Activated T-helper 9 cell treated with anti-CD3 and anti-CD28 coated beads, Interleukin-2, amount 50 U/mL, for 16 hours (primary cell): ENCODE measurements at places on chromosomes 2 and 18.

DNA sequence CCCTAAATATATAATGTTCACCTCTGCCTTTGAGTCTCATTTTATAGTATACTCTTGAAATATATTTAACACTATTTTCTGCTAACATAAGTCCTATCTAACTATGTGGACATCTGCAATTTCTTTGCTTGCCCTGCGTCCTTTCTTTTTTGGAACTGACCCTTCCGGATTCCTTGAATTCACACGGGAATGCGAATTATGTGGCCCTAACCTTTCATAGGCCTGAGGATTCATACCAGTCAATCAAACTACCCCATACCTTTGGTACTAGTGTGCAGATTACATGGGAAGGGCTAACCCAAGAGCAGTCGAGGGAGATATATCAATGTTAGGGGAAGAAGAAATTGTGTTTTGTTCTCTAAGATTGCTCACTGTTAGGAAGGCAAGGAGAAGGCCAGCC, 56.4 kb downstream of the NRXN1 start:
- no peak for DNase-seq

DNA sequence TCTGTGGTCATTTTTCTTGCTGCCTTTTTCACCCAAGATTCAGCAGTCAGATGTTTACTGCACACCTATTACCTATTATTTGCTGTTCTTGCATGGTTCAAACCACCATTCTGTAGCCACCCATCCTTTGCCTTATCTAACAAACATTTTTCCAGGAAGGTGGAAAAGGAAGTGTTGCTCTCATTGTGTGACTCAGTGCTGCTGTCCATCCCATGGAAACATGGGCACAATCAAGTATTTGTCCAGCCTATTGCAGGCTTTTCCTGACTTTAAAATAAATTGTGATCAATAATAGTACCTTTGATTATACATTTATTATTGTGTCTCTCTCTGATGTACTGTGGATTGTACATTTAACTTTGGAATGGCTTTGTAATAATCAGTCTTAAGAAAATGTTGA, 53.2 kb downstream of the USP14 start:
- DNase-seq, result no peak

- DNase-seq, result peak; percentile 8
Observed at GRCh38 chr2:237967463-237967951, 693 bp downstream of the UBE2F start.

DNA sequence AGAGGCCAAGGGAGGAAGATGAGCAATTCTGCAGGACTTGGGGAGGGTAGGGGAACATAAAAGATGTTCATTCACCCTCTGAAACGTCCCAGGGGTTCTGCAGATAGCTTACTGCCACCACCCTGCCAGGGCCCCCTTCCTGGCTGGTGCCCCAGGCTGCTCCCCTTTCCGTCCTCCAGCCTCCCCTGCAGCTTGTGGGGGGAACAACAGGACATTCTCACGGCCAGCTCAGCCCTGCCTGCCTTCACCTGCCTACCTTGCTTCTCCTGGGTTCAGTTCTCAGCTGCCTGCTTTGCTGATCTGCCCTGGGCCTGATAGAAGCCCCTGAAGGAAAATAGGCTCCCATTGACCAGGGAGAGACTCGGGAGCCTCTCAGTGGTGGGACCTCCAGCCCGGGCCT, 251.1 kb downstream of the CELF4 start:
- no peak for DNase-seq

GRCh38 chr18:45245091-45245511, 370.2 kb upstream of the SLC14A2 start:
- no peak for DNase-seq

DNA sequence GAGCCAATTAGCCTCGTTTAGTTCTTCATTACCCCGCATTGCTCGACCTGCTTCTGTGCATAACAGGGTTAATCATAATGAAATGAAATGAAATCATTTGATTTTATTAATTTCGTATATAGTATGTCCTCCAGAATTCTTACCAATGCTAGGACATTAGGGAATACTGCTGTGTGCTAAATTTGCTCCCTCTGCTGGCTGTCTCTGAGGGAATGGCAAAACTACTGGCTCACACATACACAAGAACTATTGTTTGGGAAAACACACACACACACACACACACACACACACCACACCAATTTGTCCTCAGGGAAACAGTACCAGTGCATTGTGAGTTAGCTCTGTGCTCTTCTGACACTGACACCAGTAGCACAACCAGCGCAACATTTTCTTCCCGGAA, 273.3 kb upstream of the TCF4 start:
- no peak for DNase-seq

- DNase-seq, result no peak
Observed at GRCh38 chr2:229350883-229351282, 79.8 kb upstream of the PID1 start.

- DNase-seq, result no peak
Observed at GRCh38 chr2:186365406-186365805, 120.7 kb upstream of the ZC3H15 start.

GRCh38 chr18:39406941-39407340, 1841.3 kb upstream of the CELF4 start:
- DNase-seq, result no peak

DNA sequence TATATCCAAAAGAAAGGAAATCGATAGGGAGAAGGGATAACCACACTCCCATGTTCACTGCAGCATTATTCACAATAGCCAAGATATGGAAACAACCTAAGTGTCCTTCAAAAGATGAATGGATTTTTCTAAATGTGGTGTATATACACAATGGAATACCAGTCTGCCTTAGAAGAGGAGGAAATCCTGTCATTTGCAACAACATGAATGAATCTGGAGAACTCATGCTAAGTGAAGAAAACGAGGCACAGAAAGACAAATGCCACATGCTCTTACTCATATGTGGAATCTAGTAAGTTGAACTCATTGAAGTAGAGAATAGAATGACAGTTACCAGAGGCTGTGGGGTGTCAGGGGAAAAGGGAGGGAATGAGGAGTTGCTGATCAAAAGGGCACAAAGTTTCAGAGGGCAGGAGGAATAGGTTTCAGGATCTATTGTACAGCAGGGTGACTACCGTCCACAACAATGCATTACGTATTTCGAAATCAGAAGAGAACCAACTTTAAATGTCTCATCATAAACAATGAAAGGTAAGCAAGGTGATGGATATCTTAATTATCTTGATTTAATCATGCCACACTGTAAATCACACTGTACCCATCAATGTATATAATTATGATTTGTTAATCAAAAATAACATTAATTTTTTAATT, 46.1 kb downstream of the SIGLEC15 start:
- DNase-seq, result no peak

- DNase-seq, result no peak
Observed at GRCh38 chr2:17894556-17894955, 16.1 kb downstream of the KCNS3 start.
